ENCODE measurements at places on chromosomes 5 and 9.

DNA sequence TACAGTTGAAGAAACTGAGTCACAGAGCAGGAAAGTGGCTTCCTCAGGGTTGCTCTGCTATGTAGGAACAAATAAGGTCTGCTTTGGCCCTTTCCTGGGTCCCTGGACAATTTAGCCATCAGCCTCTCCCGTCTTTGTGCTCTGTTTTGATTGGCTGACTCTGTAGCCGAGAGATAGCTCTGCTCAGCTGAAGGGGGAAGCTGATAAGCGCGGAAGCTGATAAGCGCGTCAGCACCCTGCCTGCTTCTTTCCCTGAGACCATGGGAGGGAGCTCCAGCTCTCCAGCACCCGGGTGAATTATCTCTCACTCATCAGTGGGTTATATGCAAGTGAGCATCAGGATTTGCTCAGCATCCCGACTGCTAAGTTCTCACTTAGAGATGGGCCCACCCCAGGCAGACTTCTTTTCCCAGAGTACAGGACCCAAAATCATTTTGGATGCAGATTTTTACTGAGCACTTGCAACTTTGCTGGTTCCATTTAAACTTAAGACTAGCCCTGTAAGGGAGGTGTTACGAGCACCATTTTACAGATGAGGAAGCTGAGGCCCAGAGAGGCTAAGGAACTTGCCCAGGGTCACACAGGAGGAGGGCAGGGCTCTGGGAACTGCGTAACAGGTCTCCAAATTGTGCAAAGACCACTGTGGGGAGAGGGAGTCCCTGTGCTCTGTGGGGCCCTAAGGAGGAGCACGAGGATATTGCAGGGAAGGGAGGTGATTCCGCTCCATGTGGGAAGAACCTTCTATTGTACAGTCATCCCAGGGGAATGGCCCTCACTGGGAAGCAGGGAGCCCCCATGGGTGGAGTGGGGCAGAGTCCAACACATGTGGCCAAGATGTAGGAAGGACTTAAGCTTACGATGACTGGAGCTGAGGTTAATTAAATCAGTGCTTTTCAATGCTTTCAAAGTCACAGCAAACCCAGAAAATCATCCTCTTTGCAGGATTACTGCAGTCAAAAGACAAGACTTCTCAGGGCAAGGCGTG lies 83.7 kb upstream of the ORM1 start:
- peak; percentile 61 for DNase-seq

DNA sequence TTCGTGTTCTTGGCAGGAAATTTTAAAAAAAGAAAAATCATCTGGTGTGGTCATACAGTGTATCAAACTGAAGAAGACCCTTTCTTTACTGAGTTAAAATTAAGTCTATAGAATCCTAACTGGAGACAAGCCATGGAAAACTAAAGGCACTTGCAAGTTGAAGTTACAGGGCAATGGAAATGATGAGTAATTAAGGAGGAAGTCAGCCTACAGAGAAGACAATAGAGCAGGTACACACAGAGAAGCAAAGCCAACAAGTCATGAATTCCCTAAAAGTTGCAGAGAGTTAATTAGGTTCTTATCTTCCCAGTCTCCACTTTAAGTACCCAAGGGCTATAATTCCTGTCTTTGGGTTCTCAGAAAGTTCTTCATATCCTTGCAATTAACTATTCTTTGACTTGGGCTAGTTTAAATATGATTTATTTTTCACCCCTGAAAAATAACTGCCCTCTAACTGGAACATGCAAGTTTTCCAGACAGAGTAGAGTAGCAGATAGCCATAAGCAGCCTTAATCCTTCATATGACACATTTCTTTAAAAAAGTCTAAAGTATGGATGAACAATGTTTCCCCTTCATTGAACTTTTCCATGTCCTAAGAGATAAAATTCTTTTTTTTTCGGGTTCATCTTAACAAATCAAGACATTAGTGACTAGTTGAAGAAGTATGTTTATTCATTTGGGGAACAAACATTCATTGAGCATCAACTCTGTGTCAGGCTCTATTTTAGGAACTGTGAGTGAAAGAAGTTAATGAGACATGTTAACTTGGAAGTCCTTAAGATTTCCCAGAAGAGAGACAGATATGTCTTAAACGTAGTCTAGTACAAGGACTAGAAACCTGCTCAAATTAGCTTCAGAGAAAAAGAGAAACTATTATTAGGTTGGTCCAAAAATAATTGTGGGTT lies 5.2 kb upstream of the ITGA2 start:
- no peak for DNase-seq

- DNase-seq = no peak
Measured at GRCh38 chr5:83564069-83564749, 92.7 kb downstream of the VCAN start.

GRCh38 chr5:125151150-125151900 lies 404.9 kb upstream of the ZNF608 start:
- DNase-seq = no peak

DNA sequence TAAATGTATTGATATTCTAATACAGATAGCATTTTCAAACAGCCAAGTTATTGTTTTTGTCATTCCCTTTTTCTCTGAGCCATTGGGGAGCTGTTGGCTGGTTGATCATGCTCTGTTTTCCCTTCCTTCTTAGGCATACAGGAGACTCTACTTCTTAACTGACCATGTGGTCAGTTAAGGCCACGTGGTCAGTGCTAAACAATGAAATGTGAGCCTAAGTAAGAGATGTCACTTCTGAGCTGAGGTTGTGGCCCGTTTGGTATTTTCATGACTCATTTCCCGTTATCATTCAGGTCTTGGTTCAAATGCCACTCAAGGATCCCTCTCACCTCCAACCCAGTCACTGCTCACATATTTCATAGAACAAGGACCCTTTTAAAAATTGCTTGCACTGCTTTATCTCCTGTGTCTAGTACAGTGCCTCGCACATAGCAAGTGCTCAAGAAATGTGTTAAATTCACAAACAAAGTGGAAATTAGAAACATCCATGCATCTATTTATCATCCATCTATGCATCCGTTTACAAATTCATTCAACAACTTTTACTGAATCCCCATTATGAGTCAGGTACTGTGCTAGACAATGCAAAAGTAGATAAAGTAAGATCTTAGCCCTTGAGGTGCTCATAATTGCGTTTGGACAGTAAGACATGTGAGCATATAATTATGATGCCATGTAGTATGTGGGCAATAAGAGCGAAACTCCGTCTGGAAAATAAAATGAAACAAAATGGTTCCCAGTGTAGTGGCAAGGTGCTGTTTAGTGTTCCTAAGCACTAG lies 50.7 kb downstream of the ARRDC3 start:
- no peak for DNase-seq

- no peak for DNase-seq
Measured at GRCh38 chr5:131795228-131795627, 1.6 kb downstream of the FNIP1 start.

DNA sequence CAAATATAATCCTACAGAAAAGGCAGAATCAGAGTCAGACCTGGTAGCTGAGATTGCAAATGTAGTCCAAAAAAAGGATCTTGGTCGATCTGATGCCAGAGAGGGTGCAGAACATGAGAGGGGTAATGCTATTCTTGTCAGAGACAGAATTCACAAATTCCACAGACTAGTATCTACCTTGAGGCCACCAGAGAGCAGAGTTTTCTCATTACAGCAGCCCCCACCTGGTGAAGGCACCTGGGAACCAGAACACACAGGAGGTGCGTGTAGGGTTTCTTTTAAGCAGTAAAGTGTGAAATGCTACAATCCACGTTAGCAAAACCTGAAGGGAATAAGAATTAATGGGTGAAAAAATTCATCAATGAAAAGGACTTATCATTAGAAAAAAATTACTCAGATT lies 145.8 kb downstream of the GIN1 start:
- no peak for DNase-seq

GRCh38 chr9:27353474-27354229 lies 56.7 kb upstream of the EQTN start:
- no peak for DNase-seq

GRCh38 chr5:116522356-116523136 lies 52.1 kb downstream of the SEMA6A start:
- DNase-seq = no peak

DNA sequence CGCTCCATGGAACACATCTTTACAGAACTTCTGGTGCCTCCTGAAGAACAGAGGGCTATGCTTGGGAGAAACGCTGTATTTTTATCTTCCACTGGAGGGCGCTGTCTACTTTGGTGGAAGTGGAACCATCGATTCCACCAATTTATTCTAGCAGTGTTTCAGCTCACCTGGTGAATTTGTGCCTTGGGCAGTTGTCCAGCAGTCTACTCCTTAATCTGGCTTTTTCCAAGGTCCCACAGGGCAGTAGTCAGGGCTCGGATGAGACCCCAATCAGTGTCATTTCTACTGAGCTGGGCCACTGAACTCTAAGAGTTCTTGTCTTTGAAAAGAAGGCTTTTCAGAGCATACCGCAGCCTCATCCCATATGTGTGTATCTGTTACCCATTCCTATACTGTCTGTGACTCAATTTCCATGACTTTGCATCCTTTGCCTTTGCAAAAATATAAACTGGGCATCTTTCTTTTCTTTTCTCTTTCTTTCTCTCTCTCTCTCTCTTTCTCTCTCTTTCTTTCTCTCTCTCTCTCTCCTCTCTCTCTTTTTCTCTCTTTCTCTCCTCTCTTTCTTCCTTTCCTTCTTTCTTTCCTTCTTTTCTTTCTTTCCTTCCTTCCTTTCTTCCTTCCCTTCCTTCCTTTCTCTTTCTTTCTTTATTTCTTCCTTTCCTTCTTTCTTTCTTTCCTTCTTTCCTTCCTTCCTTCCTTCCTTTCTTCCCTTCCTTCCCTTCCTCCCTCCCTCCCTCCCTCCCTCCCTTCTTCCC lies 138.4 kb upstream of the ZNF618 start:
- no peak for DNase-seq

GRCh38 chr9:70052768-70053167 lies 9.1 kb downstream of the MAMDC2 start:
- DNase-seq = no peak

- no peak for DNase-seq
Measured at GRCh38 chr5:39164016-39164415, 55.3 kb downstream of the FYB1 start.

DNA sequence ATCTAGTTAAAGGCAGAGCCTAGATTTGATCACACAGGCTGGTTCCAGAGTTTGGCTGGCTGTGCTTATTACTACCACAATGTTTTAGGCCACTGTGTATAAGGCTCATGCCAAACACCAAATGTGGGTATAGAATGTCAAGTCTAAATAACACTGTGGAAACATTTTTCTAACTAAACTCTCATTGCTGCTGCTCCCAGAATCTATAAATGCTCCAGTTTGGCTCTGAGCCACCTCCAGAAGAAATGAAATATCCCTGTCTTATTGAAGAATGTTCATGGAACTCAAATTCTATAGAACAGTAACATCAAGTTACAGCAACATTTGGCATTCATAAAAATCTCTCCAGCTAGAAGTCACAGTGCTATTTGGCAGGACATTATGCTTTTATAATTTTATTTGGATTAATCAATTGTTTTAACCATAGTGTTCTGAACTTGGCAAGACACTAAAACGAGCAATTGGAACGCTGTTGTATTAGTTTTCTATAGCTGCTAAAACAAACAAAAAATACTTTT lies 178.1 kb upstream of the COX7C start:
- DNase-seq = no peak

DNA sequence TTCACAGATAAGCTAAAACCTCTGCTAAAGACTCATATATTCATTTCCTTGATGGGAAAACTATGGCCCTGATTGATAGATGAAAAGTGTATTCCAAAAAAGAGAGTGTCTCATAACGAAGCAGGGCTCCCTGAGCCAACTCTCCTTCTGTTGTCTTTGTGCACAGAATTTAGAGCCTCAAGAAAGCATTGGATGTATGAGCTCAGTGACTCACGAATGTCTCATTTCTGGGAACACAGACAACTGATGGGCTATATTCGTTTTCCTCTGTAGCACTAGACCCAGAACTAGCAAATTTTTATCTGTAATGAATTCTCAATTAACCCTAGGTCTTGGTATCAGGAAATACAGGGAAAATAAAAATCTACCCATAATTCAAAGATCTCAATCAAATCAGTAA lies 88.4 kb downstream of the LMNB1 start:
- no peak for DNase-seq

DNA sequence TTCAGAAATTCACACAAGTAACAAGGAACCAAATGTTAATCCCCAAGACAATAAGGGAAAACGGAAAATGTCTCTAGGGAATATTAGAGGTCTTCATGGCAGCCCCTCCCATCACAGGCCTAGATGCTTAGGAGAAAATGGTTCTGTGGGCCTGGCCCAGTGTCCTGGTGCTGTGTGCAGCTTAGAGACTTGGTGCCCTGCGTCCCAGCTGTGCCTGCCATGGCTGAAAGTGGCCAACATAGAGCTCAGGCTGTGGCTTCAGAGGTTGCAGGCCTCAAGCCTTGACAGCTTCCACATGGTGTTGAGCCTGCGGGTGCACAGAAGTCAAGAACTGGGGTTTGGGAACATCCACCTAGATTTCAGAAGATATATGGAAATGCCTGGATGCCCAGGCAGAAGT lies 942.3 kb downstream of the PTPRD start:
- DNase-seq = no peak
